ENCODE measurements at places on chromosomes 6 and 20.

DNA sequence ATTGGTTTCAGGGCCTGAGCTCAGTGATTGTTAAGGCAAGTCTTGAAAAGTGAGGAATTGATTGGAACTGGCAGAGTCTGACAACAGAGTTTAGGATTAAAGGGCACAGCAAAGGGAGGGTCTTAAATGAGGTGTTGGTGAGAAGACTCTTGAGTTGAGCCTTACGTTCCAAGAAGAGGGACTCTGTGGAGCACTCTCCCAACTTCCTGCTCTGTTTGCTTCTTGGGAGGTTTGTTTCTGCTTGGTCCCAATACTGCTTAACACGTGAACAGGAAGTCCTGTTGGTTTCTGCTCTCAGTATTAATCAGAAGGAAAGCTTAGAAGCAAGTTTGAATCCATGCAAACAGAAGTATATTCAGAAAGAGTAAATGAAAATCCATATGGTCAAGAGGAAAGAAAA, 15.6 kb upstream of the SYNDIG1 start:
- DNase-seq = no peak

DNA sequence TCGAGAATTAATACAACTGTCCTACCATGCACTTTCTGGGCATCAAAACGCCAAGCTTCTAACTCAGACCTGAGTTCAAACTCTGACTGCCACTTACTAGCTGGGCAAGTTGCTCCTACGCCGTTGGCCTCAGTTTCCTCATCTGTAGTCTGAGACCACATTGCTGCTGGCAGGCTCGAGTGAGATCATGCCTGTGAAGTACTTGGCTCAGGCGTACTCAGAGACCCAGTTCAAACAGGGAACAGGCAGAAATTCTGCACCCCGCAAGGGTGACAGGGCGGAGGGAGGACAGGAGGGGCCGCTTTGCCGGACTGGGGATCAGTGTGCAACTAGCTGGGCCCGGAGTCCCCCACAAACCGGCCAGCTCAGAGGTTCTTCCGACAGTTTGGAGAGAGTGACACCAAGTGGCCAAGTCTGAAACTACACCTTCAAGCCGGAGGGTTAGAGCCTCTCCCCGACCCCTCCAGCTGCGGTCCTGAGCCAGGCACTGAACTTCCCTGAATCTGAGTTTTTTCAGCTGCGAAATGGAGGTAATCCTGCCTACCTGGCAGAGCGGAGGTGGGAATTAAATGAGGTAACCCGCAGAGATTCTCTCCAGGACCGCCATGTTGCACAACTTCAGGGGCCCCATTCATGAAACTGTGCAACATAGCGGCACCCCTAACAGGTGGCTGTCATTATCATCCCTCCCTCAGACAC, 46.0 kb upstream of the PTPN1 start:
- no peak for DNase-seq

DNA sequence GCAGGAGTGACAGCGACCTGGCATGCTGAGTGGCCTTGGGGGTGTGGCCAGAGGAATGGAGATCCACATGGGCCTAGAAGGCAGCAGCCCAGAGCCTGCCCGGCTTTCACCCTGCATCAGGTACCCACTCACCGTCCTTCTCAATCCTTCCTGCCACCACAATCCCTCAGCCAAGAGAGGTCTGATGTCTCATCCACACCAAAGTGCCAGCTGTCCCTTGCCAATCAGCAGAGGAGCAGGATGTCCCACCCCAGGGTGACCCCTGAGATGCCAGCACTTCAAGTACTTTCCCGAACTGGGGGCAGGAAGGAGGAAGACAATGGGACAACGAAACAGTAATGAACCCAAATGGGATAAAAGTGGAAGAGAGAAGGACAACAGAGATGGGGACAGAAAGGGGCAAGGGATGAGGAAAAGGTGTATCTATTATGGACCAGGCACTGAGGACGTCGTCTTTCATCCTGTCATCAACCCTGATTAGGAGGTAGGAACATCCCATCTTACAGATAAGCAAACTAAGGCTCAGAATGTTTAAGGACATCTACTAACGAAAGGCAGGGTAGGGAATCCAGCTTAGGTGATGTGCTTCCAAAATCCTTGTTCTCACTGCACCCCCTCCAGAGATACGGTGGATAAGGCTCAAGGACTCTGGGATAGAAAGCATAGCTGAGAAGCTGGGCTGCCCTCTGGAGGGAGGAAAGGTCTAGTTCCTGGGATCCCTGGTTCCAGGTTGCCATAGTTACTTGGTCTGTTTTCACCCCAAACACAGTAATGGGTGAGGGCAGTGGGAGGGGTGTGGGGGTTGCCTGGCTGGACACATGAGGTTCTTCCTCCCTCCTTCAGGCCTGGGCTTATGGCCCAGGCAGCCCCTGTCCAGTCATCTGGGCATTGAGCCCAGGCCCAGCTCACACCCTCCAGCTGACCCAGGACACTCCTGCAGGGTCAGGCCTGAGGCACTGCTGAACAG, 4.5 kb upstream of the TNXB start:
- no peak for DNase-seq

GRCh38 chr6:28209753-28210535, 15.1 kb upstream of the ZSCAN9 start:
- no peak for DNase-seq

GRCh38 chr20:37856932-37857660, 45.8 kb upstream of the VSTM2L start:
- no peak for DNase-seq

DNA sequence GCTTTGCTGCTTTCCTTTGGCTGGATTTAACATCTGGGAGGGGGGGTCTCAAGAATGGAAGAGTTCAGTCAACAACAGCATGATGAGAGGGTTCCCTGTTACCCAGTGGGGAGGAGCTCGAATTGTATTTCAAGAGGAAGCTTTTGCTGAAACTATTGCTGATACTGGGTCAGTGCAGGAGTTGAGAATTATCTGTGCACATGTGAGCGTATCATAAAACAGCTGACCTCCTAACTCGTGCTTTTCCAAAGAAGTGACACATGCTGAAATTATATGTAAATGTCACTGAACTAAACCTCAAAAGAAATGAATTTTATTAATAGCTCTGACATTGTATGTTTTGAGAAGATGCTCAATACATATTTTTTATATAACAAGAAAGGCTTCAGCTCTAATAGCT, 96.3 kb downstream of the PHF3 start:
- no peak for DNase-seq

GRCh38 chr20:13222319-13222716, 1.2 kb downstream of the ISM1 start:
- DNase-seq = no peak

DNA sequence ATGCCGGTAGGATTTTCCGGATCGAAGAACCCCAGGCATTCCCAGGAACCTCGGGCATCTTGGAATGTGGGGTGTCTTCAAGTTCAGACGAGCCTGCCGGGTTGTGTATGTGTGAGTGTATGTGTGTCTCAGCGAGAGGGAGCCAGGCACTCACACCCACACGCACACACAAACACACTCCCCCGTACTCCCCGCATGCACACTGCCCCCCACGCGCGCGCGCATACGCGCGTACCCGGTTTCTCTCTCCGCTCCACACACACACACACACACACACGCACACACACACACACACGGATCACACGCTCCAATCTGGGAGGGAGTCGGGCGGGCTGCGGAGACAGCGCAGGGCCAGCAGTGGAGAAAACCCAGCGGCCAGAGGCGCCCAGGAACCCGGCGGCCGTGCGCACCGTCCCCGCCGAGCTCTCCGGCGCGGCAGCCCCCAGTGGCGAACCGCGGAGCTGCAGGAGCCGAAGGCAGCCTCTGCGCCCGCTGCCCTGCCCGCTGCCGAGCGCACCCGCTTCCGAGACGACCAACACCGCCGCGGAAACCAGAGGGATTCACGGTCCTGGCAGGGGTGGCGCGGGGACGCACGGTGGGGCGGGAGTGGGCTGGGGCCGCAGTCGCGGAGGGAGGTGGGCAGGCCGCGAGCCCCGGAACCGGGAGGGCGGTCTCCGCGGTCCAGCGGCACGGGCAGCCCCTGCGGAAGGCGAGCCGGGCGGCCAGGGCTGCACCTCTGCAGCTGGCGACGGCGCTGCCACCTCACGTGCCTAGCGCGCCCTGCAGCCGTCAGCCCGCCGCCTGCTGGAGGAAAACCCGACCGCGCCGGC, at the start of gene LRFN2:
TSS of gene LRFN2 (minus strand) at position 125 of the 830 bp plus-strand sequence.
- DNase-seq = peak; percentile 67

- no peak for DNase-seq
These were observed 486.1 kb downstream of the QKI start for GRCh38 chr6:163900570-163900969.

- peak; percentile 28 for DNase-seq
These were observed 31.9 kb downstream of the NSFL1C start for GRCh38 chr20:1434571-1435336.

GRCh38 chr20:9460518-9460917, 53.9 kb upstream of the LAMP5 start:
- no peak for DNase-seq

GRCh38 chr6:156182356-156182755, 594.8 kb upstream of the ARID1B start:
- DNase-seq = no peak

GRCh38 chr20:60063739-60064380, 105.6 kb downstream of the CDH26 start:
- no peak for DNase-seq
